CMK (cell line): ENCODE measurements at places on chromosomes 1 and 21.

DNA sequence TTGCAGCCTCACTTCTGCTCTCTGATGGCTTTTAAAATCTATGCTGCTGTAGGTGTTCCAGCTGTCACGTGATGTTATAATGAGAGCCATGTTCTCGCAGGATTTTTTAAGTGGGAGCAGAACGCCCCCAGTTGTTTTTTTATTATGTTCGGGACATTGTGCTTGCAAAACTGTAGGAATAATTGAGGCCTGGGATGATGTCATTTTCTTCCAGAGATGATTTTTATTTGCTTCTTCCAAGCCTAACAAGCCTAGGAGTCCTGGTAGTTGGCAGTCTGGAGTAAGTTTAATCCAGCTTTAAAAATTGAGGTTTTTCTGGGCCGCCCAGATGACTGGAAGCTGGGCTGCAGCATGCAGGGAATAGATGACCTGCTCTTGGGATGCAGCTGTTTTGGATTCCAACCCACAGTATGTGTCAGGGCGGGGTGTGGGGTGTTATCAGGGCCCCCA is 34.6 kb upstream of the CHIT1 start:
- no peak for DNase-seq

GRCh38 chr21:34129901-34130715 is 56.7 kb downstream of the MRPS6 start:
- no peak for DNase-seq

DNA sequence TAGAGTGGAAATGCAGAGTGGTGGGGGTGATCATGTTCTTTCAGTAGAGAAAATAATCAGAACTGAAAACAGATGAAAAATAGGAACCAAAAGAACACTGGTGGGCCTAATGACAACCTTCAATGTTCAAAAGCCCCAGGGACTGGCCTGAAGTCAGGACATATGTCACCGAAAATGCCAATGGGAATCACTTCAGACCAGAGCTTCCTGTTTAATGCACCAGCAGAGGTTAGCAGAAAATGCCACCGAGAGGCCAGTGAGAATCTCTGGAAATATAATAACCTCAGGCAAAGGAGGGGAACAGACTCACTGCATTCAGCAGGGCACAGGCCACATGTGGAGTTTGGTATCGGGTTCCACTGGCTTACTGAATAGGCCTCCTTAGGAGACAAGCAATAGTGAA is 15.9 kb upstream of the CD58 start:
- no peak for DNase-seq

- no peak for DNase-seq
These were observed 20.1 kb downstream of the PPT1 start for GRCh38 chr1:40076895-40077312.

GRCh38 chr1:87594736-87595383 is 266.2 kb downstream of the LMO4 start:
- DNase-seq = no peak

DNA sequence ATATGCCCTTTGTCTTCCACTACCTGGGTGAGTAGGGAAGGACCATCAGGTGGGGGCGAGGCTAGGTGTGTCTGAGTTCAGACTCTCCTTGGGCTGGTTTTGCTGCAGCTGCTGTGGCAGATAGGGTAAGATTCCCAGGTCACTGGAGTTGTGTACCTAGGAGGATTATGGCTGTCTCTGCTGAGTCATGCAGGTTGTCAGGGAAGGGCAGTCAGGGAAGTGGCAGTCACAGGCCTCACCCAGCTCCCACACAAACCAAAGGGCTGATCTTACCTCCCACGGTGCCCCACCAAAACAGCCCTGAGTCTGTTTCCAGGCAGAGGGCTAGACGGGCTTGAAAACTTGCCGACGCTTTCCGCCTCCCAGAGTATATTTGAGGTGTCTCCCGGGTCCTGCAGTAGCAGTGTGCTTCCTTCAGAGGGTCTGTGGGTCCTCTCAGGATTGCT is 201.6 kb upstream of the PLXNA2 start:
- DNase-seq = peak; percentile 34

GRCh38 chr21:44943686-44944550 is 4.1 kb downstream of the SLX9 start:
- DNase-seq = no peak

DNA sequence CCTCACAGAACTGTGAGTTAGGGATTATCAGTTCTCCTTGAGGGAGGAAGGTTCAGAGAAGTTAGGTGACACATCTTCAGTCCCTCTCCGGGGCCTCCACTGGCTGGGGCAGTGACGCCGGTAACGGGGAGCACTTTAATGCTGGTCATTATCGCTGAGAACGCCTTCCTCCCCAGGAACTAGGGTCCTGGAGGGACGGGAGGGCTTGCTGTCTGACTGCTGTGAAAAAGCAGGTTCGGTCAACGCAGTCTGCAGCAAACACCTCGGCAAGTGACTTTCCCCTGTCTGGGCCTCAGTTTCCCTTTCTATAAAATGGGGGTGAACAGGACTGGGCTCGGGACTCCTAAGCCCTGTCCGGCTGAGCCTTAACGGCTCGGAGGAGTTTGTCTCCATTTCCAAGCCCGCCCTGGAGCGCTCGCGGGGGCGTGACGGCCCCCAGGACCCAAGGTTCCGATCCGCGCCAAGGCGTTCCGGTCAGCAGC is 341 bp upstream of the TMEM61 start:
- no peak for DNase-seq

- DNase-seq = no peak
These were observed 95.2 kb downstream of the CAMK2N1 start for GRCh38 chr1:20390589-20391331.

DNA sequence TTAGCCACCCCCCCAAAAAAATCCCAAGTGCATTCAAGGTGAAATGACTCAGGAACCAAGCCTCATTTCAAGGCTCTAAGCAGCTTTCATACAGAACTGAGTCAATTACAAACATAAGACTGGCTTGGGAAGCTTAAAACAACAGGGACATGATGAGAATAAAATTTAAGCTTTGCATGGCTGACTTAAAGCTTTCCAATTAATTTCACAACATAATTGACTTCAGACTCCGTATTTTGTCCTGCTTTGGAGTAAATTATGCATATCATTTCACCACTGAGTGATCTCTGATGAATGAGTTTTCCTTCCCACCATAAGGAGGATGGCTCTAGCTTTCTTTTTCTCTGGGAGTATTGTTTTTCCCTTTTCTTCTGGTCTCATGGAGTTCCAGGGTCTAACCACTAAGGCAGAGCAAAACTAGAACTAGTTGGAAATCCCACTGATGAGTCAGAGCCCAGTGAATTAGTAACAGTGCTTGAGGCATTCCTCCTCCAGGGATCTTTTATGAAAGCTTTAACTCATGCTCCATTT is 72.8 kb downstream of the XCL2 start:
- no peak for DNase-seq

DNA sequence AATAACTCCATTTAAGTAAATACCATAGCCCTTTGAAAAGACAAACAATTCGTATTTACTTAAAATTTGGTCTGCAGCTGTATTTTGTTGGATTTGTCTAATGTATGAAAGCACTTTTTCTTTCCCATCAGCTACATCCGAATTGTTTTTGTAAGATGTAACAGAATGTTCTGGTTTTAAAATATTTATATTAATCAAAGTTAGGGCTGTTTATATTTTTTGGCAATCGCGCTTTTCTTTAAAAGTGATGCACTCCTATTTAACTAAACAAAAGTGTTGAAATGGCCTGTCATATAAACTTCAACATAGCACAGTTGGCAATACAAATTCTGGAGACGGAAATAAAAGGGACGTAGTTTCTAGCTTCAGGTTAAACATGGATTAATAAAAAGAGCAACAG is 216.3 kb upstream of the ADGRL2 start:
- DNase-seq = no peak

DNA sequence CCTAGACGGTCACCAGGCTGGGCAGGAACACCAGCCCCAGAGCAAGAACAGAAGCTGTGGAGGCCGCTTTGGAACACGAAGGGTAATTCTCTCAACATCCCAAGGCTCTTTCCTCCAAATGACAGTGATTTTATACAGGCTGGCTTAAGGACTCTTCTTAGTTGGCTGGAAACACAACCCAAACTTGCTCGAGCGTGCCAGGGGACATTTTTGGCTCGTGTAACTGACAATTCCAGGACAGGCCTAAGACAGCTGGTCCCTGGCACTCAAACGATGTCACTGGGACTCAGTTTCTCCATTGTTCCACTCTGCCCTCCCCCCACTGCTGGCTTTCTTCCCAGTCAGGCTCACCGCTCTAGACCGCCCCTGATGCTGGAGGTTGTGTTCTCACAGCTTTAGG is 164.7 kb downstream of the NPHP4 start:
- DNase-seq = no peak

DNA sequence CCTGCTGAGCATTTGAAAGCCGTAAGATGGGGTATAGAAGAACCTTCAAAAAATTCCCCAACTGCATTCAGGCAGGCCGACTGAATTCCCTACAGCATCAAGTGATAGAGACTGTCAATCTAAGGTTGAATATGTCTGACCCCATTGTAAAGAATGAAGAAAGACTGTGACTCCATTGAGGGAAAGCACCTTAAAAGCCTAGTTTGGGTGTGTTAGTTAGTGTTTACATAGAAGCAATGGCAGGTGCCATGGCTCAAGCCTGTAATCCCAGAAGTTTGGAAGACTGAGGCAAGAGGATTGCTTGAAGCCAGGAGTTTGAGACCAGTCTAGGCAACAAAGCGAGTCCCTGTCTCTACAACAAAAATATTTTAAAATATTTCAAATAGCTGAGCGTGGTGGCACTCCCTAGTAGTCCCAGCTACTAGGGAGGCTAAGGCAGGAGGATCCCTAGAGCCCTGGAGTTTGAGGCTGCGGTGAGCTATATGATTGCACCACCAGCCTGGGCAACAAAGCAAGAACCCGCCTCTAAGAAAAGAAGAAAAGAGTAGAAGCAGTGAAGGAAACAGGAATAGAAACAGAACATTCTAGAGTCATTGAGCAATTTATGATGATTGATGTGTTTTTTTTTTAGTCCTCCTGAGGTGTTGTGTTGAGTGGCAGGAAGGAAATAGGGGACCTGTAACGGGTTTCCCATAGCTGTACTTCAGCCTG is 15.4 kb downstream of the POLR3GL start:
- no peak for DNase-seq

DNA sequence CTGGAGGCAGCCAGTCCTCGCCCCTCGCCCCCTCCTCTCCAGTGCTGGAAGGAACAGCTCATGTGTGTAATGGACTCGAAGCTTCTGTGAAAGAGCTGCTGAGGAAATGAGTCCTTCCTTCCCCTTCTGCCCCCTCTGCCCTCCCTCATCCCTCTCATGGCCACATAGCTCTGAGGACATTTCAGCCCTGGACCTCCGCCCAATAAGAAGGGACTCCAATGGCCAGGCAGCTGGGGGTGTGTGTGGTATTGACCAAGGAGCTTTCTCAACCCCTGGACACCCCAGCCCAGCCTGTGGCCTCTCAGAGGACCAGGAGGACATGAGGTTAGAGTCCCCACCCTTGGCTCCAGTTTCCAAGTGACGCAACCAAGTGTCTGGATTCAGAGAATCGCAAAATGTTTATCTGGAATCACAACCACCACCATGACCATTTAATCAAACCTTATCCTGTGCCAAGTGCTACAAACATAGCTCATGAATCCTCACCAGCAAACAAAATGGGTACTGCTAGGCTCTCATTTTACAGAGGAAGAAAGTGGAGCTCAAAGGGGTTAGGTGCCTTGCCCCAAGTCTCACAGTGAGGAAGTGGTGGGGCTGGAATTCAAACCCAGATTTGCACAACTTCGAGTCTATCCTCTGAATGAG is 47.8 kb upstream of the ECE1 start:
- no peak for DNase-seq

- no peak for DNase-seq
These were observed 299.3 kb upstream of the VAMP3 start for GRCh38 chr1:7471836-7472235.

GRCh38 chr1:183019139-183019740 is 4.0 kb upstream of the LAMC1 start:
- DNase-seq = no peak

DNA sequence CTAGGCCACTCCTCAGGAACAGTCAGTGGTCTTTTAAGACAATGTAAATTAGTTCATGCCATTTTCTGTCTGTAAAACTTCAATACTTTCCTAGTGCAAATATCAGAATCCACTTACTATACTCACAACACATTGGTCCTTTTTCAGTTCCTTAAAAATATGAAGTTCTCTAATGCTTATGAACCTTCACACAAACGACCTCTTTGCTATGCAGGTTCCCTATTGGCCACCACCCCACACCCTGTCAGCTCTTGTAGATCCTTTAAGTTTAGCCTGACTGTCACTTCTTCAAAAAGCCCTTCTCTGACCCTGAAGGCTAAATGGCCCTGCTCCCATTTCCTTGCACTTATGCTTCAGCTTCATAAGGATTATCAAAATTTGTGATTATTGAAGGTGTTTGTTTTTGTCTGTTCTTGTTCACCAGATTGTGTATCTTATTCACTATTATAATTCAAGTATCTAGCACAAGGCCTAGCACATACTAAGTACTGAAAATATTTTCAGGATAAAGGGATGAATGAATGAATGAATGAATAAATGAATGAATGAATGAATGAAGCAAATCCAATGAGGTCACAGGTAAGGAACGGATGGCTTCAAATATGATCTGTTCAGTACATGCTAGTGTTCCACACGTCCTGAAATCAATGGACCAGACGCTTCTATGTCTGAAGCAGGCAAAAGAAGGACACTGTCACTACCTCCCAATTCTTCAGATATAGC is 373.9 kb downstream of the VAV3 start:
- DNase-seq = no peak

GRCh38 chr1:107459204-107459904 is 318.5 kb downstream of the NTNG1 start:
- DNase-seq = no peak

DNA sequence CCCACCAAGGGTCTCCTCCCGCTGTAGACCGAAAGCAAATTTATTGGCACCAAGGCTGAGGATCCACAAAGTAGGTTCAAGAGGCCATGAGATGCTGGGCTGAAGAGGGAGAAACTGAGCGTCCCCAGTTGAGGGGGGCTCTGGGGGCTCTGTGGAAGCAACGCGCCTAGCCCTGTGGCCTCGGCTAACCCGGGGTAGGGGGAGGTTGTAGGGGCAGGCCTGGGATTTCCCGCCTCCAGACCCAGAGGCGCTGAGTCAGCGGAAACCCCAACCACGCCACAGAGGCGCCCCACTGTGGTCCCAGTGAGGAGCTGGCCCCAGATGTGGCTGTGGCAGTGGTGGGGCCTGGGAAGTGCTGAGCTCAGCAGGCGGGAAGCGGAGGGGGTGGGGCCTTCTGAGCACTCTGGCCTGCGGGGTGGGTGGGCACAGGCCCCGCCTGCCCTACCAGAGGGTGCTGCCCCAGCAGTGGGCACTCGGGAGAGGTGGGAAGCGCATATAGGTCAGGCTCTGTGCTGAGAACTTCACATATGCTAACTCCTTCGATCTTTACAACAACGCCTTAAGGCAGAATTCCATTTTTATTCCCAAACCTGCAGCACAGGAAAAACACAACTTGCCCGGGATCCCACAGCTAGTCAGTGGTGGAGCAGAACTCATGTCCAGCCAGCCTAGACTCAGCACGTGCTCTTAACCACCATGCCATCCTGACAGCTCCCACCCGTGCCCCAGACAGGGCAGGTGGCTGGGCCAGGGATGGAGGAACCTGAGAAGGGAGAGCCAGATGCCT is 1.5 kb upstream of the COL16A1 start:
- peak; percentile 60 for DNase-seq
